ENCODE measurements at places on chromosomes 6 and 20.
A peak's percentile ranks its signal among the peaks of the same experiment; 100 is the strongest.

GRCh38 chr20:24704899-24705298 is 235.5 kb downstream of the SYNDIG1 start:
- DNase-seq, result no peak

DNA sequence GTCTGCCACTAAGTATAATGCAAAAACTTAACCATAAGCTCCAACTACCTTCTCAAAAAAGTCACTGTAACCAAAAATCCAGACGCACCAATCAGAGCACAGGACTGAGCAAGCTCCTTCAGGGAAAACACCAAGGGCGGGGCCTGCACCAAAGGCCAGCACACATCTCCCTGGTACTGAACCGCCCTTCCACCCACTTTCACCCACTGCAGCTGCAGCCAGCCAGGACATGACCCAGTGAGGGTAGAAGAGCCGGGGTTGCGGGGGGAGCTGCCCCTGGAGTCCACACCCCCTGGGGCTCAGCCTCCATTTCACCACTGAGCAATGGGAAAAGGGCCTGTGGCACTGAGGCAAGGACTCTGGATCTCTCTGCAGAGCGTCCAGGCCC is 54.3 kb downstream of the TAF4 start:
- no peak for DNase-seq

DNA sequence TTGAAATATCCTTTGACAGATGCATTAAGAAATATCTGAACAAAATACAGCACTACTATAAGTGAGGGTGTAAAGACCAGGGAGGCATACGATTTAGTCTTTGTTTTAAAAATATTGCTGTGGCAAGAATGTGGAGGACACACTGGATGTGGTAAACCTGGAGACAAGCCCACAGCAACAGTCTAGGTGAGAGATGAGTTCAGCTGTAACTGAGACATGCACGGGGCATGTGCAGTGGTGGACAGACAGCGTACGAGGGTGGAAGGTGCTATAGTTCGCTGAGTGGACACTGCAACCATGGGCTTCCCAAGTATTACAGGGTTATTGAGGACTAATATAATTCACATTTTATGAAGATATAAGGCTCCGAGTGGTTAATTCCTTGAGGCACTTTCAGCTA is 1.8 kb downstream of the NANP start:
- no peak for DNase-seq

GRCh38 chr6:111938710-111939109 is 65.5 kb upstream of the FYN start:
- DNase-seq, result no peak

DNA sequence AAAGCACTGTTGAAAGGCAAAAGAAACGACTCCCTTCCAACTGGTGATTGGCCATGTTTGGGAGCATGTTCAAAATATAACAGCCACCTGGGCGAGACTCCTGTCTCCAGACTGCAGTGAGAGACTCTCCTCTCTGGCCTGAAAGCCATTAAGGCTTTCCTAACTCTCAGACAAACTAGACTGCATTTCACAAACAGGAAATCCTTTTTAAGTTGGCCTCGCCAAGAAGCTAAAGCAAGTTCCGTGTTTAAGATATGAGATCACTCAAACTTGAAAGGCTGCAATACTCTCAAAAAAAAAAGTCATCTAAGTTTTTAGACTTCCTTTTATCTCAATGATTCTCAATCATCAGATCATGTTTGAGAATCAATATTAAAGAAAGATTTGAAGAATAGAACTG is 117.0 kb downstream of the TFAP2A start:
- DNase-seq, result no peak

DNA sequence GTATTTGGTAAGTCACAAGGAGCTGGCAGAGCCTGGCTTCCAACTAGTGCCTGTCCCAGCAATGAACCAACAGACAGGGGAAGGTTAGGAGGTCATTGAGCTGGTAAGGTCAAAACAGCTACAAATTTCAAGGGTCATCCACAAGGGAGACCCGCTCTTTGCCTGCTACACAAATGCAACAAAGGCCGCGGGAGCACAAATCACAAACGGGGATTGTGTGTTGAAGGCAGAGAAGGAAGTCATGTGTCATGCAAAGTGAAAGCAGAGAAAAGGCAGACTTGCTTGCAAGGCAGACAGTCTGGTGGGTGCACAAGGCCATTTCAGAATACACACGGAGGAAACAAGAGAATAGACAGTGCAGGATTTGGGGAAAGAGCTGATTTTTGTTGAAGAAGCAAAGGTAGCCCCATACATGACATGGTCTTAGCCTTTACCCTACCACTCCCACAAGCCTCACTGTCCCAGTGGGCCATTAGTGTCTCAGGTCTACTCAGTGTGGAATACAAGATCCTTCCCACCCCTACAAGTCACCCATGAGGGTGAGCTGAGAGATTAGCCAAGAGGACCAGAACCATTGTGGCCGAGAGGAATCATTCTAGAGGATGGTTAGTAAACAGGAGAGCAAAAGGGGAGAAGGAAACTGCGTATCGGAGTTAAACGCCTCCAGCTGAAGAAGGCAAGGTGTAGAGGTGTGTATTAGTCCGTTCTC is 18.1 kb upstream of the SAMHD1 start:
- DNase-seq, result no peak

GRCh38 chr20:47024461-47024937 is 129.9 kb downstream of the EYA2 start:
- DNase-seq, result no peak

DNA sequence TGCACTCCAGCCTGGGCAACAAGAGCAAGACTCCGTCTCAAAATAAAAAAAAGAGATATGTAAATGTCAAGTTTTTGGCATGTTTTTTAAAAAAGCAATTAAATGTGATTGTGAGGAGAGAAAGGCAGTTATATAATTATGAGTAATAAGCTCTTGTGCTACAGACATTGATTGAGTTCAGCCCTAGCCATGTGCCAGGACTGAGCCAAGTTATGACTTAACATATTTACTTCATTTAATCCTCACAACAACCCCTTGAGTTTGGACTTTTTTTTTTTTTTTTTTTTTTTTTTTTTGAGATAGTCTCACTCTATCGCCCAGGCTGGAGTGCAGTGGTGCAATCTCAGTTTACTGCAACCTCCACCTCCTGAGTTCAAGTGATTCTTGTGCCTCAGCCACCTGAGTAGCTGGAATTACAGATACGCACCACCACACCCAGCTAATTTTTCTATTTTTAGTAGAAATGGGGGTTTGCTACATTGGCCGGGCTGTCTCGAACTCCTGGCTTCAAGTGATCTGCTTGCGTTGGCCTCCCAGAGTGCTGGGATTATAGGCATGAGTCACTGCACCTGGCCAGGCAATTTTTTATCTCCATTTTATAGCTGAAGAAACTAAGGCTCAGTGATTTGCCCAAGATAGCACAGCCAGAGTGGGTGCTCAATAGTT is 15.0 kb upstream of the CSE1L start:
- DNase-seq, result no peak

DNA sequence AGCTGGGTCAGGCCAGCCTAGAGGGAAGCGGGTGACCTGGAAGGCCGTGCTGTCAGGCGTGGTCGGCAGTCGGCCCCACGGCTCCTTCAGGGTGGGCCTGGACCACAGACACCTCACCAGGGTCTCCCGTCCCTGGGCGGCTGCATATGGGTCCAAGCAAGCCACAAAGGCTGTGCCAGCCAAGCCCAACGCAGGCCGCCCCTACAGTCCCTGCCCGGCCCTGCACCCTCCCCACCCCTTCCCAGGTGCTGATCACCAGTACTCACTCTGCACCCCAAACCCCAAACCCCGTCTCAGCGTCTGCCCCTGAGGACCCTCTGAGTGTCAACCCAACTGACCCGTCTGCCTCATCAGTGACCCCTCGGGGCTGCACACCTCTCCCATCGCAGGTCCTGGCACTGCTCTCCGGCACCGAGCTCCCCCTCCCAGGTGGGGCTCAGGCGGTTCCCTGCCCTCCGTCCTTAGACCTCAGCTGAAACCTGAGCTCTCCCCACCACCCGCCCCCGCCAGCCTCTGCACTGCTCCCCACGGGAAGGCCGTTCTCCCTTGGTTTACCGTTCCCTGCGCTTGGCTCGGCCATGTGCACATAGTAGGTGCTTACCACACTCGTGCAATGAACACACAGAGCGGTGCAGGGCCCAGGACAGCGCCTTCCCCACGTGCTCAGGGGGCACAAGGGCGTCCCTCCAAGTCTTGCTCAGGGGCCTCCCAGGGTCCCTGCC is 1.5 kb upstream of the PPDPF start:
- DNase-seq, result no peak

DNA sequence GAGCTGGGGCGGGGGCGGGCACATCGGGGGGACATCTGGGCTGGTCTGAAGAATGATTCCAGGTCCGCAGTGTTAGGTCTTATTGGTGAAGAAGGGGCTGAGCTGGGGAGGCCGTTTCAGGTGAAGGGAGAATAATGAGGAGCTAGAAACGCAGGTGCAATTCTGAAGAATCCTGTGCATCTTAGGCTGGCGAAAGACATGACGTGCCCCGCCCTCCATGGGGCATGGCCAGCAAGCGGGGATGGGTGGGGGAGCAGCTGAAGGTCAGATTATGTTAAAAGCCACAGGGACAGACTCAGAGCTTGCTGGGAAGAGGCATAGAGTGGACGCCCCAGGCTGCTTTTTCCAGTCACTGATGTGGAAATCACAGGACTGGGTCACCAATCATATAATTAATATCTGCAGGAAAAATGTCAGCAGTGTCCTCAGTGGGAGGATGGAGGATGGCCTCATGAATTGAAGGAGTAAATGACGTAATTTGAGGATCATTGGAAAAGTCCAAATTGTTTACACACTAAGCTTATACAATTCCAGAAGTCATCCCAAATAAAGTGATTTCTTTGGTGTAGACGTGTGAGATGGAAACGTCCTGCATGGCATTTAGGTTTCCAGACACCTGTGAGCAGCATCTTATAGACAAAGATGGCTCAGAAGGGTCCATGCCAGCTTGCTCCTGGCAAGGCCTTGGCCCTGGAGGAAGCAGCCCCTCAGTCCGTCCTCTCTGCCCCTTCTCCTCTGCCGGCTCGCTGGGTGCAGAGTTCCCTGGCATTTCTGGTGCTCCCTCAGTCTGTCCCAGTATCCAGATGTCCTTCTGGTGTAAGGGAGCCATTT is 109.6 kb upstream of the FRMD1 start:
- DNase-seq, result no peak

- no peak for DNase-seq
Measured at GRCh38 chr6:137106183-137106582, 61.4 kb upstream of the IL20RA start.

DNA sequence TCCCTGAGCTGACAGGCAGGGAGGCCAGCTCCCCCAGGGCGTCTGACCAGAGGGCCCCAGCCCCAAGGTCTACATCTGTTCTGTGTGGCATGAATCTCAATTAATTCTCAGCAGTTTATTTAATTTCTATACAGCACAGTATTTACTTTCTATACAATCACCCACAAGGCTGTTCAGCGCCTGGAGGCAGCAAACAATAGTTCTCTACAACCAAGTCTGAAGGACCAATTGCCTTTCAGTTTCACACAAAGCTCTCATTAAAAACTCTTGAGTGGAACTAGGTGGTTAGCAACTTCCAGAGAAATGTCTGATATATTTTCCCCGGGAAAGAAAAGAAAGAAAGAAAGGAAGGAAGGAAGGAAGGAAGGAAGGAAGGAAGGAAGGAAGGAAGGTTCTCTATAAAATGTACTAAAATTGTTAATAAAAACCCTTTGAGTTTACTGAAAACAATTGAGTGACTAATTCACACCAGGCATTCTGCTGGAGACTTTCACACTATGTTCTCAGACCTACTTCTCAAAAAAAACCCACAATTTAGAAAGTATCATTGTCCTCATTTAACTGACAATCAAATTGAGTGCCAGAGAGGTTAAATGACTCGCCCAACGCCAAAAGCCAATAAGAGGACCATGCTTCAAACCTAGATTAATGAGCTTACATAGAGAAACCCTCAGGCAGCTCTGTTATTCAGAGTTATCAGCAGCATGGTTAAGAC is 62.5 kb downstream of the METTL24 start:
- DNase-seq, result no peak

- no peak for DNase-seq
Measured at GRCh38 chr6:158383542-158383941, 71.3 kb downstream of the TULP4 start.

- DNase-seq, result no peak
Measured at GRCh38 chr20:52033313-52033712, 158.3 kb downstream of the ZFP64 start.

DNA sequence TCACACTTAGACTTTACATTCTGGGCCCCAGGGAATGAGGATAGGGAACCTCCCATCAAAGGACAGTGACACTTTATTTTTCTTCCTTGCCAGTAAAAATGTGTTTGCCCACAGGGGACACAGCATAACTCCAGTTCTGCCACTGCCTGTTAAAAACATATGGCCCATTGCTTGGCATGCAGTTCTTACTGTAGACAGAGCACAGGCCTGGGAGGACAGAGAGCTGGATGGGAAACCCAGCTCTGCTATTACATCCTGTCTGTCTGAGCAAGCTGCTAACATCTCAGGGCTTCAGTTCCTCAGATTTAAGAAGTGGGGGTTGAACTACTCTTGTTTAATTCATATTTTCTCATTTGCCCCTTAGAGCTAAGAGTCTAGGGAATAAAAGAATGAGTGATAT is 120.2 kb downstream of the AKAP7 start:
- DNase-seq, result no peak

- DNase-seq, result peak; percentile 62
Measured at GRCh38 chr6:31079656-31080261, 32.6 kb downstream of the C6orf15 start.

DNA sequence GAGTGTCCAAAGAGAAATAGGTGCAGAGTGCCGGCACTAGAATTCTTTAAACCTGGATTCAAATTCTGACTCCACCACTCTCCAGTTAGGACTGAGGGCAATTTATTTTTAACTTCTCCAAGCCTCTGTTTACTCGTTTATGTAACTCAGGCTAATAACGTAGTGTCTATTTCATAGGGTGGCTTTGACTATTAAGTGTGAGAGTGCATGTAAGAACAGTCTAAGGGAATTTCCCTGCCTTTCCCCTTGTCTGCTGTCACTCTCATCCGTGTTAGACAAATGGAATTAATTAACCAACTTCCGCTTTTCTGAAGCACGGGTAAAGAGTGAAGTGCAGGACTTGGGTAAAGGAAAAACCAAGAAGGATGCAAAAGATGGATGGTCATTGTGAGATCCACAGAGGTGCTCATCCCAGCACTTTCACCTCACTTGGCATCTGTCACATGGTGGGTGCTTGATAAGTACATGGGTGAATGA is 4.1 kb upstream of the ZKSCAN8 start:
- no peak for DNase-seq

- DNase-seq, result no peak
Measured at GRCh38 chr20:36162272-36162966, 7.9 kb downstream of the EPB41L1 start.

All from stimulated activated CD4-positive, alpha-beta T cell treated with anti-CD3 and anti-CD28 coated beads, Interleukin-12 subunit alpha, Interleukin-12 subunit beta, amount 100 ng/mL, for 24 hours (primary cell).